ENCODE measurements at places on chromosomes 5 and 9. TPM values are rescaled to one million over a fixed set of nuclear protein-coding genes. Genes with fewer than 3 reads are reported as not detected.

BRINP1 gene
- 0.11 TPM for total RNA-seq

SLC6A18 gene
- total RNA-seq = not detected

C5orf63 gene
- total RNA-seq = 1.7 TPM

KCNV2 gene
- not detected for total RNA-seq

GPR151 gene
- not detected for total RNA-seq

BTNL3 gene
- total RNA-seq = not detected

IGFBPL1 gene
- 0.33 TPM for total RNA-seq

IFNA6 gene
- not detected for total RNA-seq

IFNK gene
- not detected for total RNA-seq

GADD45G gene
- total RNA-seq = 0.33 TPM

TRPM6 gene
- 0.07 TPM for total RNA-seq

UCK1 gene
- total RNA-seq = 28.3 TPM

IL3 gene
- total RNA-seq = not detected

SLC46A2 gene
- total RNA-seq = not detected

IFNA21 gene
- total RNA-seq = not detected

CD74 gene
- 0.07 TPM for total RNA-seq

RNF183 gene
- total RNA-seq = not detected

OTP gene
- not detected for total RNA-seq

CCL27 gene
- total RNA-seq = 0.14 TPM

GRIN3A gene
- not detected for total RNA-seq

Data from pulmonary artery endothelial cell (primary cell).